ENCODE measurements at places on chromosomes 4 and X. TPM values are rescaled to one million over a fixed set of nuclear protein-coding genes. Genes with fewer than 3 reads are reported as not detected.

C4orf36 gene
- 0.49 TPM for total RNA-seq

PDLIM3 gene
- total RNA-seq = 9.8 TPM

NDST4 gene
- total RNA-seq = 1.3 TPM

CTAG1A gene
- total RNA-seq = not detected

ITIH6 gene
- not detected for total RNA-seq

MAGEA12 gene
- not detected for total RNA-seq

CLGN gene
- total RNA-seq = 2.1 TPM

ABHD18 gene
- total RNA-seq = 14.2 TPM

IL2 gene
- not detected for total RNA-seq

CT45A2 gene
- not detected for total RNA-seq

CLRN2 gene
- not detected for total RNA-seq

APELA gene
- total RNA-seq = not detected

TBC1D9 gene
- total RNA-seq = 27.2 TPM

BRS3 gene
- not detected for total RNA-seq

All from sciatic nerve (tissue), 2 donors.